ENCODE measurements at places on chromosomes 7 and 10. TPM values are rescaled to one million over a fixed set of nuclear protein-coding genes. Genes with fewer than 3 reads are reported as not detected.

DNA sequence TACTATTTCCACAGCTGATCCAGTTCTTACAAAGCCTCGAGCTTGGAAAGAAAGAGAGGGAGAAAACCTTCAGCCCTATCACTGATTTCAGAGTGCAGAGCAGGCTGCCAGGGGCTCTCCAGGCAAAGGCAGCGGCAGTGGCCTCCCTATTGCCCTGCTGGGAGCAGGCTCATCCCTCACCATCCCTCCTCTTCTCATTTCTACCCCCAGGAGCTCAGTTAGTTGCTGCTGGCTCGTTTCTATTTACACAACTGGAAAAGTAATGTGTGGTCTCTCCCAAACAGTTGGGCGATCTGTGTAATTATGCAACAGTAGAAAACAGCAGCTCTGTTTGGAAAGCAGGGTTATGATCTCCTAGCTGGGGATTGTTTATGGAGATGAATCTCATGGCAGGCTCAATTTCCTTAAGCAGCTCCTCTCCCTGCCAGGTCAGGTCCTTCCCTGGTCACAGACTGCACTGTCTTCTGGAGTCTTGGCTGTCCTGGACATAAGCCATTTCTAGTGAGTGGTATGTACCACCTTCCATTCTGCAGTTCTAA lies 28.7 kb upstream of the TNS3 start:
- H3K27me3 ChIP-seq = no peaks in the 10 kb centered on the region
- no peak overlapping the region for H3K4me3 ChIP-seq
- no peak overlapping the region for H3K27ac ChIP-seq
- no peak for DNase-seq
- no peaks in the 10 kb centered on the region for H3K36me3 ChIP-seq
- H3K4me1 ChIP-seq = no peaks in the 10 kb centered on the region

ERCC6 gene
- 31.8 TPM for total RNA-seq

AKR1C4 gene
- not detected for total RNA-seq

VGF gene
- total RNA-seq = 0.17 TPM

PLEKHS1 gene
- not detected for total RNA-seq

SEMA3E gene
- not detected for total RNA-seq

GRCh38 chr7:83663131-83663530 lies 14.2 kb upstream of the SEMA3E start:
- H3K4me3 ChIP-seq = no peak overlapping the region
- H3K27me3 ChIP-seq = no peaks in the 10 kb centered on the region
- no peaks in the 10 kb centered on the region for H3K4me1 ChIP-seq

- H3K36me3 ChIP-seq = no peaks in the 10 kb centered on the region
- no peak overlapping the region for H3K4me3 ChIP-seq
- DNase-seq = no peak
- no peak overlapping the region for H3K27ac ChIP-seq
These were observed 106.9 kb upstream of the BET1 start for GRCh38 chr7:94111009-94111408.

GPR26 gene
- total RNA-seq = not detected

- H3K27ac ChIP-seq = peak overlapping the region; percentile 95
- DNase-seq = peak; percentile 55
- H3K4me3 ChIP-seq = peak overlapping the region; percentile 91
- peaks cover 9% of the 10 kb centered on the region for H3K36me3 ChIP-seq
These were observed 637 bp downstream of the HSPA14 start for GRCh38 chr10:14838582-14839304.

TMEM196 gene
- total RNA-seq = not detected

NPFFR1 gene
- not detected for total RNA-seq

TRPV6 gene
- not detected for total RNA-seq

VAX1 gene
- total RNA-seq = not detected

DNA sequence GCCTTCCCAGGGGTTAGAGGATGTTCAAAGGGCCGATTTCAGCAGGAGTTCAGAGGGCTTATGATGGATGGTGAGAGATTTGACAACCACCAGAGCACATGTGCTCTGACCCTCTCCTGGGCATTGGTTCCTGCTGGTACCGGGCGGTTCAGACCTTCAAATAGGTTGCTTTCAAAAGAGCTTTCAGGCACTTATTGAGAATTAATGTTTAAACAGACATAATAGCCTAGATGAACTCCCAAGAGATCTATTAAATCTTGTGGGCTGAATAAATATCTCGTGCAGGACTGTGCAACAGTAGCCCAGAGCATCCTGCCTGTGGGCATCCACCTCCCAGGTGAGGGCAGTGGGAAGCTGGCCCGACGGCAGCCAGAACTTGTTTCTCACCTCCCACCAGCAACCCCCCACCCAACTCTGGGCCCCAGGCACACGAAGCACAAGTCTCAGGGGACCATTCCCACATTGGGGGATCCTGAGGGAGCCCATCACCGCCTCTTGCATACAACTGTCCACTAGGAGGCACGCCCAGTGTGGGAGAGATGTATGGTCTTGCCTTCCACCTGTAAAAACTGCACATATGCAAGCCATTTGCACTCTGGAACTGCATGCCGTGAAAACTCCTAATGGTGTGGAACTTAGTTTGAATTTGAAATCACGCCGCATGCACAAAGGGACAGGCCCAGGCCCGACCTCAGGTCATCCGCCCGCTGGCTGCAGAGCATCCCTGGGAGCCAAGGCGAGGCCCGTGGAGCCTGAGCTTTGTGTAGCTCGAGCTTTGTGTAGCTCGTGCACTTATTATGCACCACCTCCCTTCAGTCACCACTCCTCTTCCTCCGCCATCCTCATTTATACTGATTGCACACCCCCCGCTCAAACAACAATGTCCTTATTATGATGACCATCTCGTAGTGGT lies 147.8 kb downstream of the ADCY1 start:
- H3K27me3 ChIP-seq = no peaks in the 10 kb centered on the region
- no peaks in the 10 kb centered on the region for H3K4me1 ChIP-seq
- no peak overlapping the region for H3K4me3 ChIP-seq
- no peak overlapping the region for H3K27ac ChIP-seq
- no peak for DNase-seq
- H3K36me3 ChIP-seq = peaks cover 31% of the 10 kb centered on the region

TMEM130 gene
- not detected for total RNA-seq

GRCh38 chr7:46955531-46955930 lies 626.4 kb downstream of the TNS3 start:
- no peaks in the 10 kb centered on the region for H3K27me3 ChIP-seq
- no peaks in the 10 kb centered on the region for H3K4me1 ChIP-seq
- no peak overlapping the region for H3K27ac ChIP-seq
- DNase-seq = no peak
- no peak overlapping the region for H3K4me3 ChIP-seq
- no peaks in the 10 kb centered on the region for H3K36me3 ChIP-seq

CUZD1 gene
- 3.0 TPM for total RNA-seq

DNA sequence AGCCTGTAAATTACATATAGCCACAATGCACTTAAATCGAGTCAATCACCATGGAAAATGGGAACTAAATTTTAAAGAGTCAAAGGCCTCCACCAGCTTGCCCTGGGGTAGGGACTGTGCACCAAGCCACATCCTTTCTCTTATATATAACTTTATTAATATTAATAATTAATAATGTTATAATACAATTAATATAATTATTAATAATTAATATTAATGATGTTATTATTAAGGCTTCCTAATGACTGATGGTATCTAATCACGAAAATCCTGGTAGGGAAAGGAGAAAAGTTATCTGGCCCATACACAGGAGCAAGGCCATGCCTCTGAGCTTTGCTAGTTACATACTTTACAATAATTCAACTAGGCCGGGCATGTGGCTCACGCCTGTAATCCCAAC lies 67.2 kb upstream of the DGKI start:
- H3K27ac ChIP-seq = no peak overlapping the region
- H3K4me1 ChIP-seq = peaks cover 2% of the 10 kb centered on the region
- no peaks in the 10 kb centered on the region for H3K27me3 ChIP-seq
- DNase-seq = no peak

DNA sequence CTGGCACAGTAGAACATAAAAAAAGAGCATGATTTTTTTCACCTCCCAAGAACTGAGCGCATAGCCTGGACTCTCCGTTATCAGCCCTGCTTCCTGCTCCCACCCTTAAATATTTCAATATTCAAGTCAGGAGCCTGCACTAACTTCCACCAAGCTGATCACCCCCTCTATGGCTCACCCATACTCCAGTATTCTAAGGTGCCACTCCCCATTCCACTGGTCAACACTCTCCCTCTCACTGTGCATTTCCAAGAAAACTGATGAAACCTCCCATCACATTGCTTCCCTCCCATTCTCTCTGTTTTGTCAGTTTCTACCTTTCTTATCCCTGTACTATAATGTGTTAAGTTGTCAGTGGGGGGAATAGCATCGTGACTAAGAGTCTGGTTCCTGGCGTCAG lies 95.0 kb upstream of the C7orf33 start:
- H3K4me3 ChIP-seq = no peak overlapping the region
- no peaks in the 10 kb centered on the region for H3K36me3 ChIP-seq
- H3K27ac ChIP-seq = no peak overlapping the region
- peaks cover 24% of the 10 kb centered on the region for H3K27me3 ChIP-seq

DNA sequence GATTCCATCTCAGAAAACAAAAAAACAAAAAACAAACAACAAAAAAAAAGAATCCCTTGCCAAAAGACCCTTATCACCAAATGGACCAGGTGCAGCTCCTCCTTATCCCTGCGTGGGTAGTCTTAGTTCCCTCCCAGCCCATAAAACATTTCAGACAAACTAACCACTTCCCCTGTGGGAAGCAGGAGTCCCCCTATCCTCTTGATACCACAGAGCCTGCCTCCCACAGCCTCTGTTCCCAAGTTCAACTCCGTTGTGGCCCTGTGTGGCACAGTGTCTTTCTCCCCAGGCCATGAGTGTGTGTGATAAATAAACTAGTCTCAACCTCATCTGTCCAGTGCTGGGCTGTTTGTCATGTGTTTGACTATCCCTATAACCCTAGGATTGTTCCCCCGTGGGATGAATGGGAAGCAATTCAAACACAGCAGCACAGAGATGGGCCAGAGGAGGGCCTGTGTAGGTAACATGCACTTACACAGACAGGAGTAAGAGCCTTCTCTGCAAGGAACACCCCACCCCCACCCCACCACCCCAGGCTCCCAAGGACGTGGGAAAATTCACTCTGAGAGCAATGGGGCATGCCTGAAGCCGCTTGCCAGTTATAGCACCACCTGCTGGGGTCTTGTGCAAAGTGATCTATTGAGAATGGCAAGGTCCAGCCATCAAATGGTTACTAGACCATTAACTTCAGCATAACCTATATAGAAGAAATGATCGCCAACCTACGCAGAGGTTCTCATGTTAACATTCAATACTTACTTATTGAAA lies 147.1 kb upstream of the GHITM start:
- no peak overlapping the region for H3K4me3 ChIP-seq
- H3K36me3 ChIP-seq = no peaks in the 10 kb centered on the region
- no peak for DNase-seq
- no peak overlapping the region for H3K27ac ChIP-seq

GRCh38 chr7:131225619-131226513 lies 101.8 kb upstream of the MKLN1 start:
- peak overlapping the region; percentile 58 for H3K27ac ChIP-seq
- DNase-seq = no peak
- no peaks in the 10 kb centered on the region for H3K36me3 ChIP-seq
- H3K4me3 ChIP-seq = no peak overlapping the region
- H3K4me1 ChIP-seq = peaks cover 16% of the 10 kb centered on the region

TACR2 gene
- not detected for total RNA-seq

CPA5 gene
- 9.4 TPM for total RNA-seq

CYP2C19 gene
- not detected for total RNA-seq

GRCh38 chr10:93385345-93385744 lies 96.8 kb downstream of the MYOF start:
- DNase-seq = no peak
- H3K27me3 ChIP-seq = no peaks in the 10 kb centered on the region
- peaks cover 19% of the 10 kb centered on the region for H3K4me1 ChIP-seq
- no peak overlapping the region for H3K27ac ChIP-seq

- no peak for DNase-seq
- H3K27me3 ChIP-seq = no peaks in the 10 kb centered on the region
- no peak overlapping the region for H3K4me3 ChIP-seq
- H3K36me3 ChIP-seq = peaks cover 35% of the 10 kb centered on the region
- H3K4me1 ChIP-seq = peaks cover 17% of the 10 kb centered on the region
- H3K27ac ChIP-seq = peak overlapping the region; percentile 17
These were observed 9.5 kb downstream of the ANKIB1 start for GRCh38 chr7:92255308-92255707.

NET1 gene
- total RNA-seq = 20.3 TPM

DNA sequence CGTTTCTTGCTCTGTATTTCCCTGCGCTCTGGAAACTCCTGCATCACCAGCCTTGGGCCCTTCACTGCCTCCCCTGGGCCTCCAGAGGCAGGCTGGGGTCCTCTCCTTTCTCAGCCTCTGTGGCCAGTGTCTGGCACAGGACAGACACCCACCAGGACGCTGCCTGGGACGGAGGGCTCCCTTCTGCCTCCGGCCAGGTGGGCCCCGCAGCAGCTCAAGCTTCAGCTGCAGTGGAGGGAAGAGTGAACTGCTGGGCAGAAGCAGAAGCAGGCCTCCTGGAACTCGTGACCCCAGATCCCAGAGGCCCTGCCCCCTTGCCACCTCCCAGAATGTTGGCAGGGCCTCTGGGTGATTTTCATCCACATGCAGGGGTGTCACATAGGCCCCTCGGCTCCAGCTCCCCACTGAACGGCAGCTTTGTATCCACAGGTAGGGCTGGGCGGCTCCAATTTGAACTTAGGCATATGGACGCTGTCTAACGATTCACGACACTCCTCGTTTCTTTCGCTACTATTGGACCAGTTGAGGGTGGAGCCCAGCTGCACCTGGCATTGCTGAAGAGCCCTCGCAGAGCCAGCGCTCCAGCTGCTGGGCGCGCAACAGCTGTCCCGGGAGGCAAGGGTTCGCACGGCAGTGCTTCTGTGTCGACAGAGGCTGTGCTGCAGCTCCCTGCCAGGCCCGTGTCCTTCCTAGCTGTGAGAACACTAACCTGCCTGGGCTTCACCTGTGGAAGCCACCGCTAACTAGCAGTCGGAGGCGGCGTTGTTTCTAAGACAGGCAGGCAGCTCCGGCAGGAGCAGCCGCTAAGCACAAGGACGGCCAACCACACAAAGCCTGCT lies 18.4 kb upstream of the GPR146 start:
- H3K4me3 ChIP-seq = no peak overlapping the region
- no peak for DNase-seq
- H3K27ac ChIP-seq = peak overlapping the region; percentile 54
- H3K36me3 ChIP-seq = peaks cover 19% of the 10 kb centered on the region
- H3K4me1 ChIP-seq = peaks cover 12% of the 10 kb centered on the region
- no peaks in the 10 kb centered on the region for H3K27me3 ChIP-seq

Measured in activated naive CD8-positive, alpha-beta T cell treated with anti-CD3 and anti-CD28 coated beads, Interleukin-2, amount 10 ng/mL, durations not matched to agents 7 days and 5 days (primary cell).